ENCODE measurements at places on chromosomes 11 and 22. TPM values are rescaled to one million over a fixed set of nuclear protein-coding genes. Genes with fewer than 3 reads are reported as not detected.

Gene UCP3
- 5.9 TPM for total RNA-seq

Gene C1QTNF5
- total RNA-seq = not detected

DNA sequence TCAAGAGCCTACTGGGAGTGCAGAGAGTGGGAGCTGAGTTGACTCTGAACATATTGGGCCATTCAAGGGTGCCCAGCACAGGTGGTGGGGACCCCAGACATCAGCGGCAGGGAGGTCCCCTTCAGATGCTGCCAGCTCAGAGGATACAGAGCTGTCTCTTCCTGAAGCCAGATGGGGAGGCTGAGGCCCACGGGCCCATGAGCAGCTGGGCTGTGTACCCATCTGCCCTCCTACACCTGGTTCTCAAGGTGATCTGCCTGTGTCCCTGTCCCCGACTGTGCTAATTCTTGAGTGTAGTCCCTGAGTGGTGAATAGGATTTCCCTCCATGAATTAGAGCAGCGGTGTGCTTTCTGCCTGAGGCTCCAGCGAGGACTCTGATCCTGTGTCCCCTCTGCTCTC, 76.3 kb downstream of the MICAL2 start:
- no peak for DNase-seq

- no peak for DNase-seq
These were observed 55.9 kb downstream of the ENDOD1 start for GRCh38 chr11:95145430-95146060.

DNA sequence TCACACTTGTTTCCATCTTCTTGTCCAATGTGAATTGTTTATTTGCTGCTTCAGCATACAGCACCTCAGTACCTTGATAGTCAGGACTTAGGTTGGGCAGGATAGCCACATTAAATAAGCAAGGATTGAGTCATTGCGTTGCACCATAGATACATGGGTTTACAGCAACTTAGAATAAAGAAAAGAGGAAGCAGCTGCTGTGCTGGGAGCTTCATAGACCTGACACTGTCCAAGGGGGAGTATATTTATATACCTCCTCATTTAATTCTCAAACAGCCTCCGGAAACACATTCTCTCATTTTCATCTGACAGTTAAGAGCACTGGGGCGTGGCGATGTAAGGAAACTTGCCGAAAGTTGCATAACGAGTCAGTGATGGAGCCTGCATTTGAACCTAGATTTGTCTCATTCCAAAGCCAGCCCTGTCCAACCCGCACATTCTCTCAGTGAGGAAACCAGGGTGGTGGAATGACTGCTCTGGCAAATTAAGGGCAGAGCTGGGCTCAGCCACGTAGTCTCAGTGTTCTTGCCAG, 42.2 kb downstream of the UBASH3B start:
- DNase-seq = peak; percentile 58

- no peak for DNase-seq
These were observed 10.0 kb upstream of the BACE1-AS start for GRCh38 chr11:117281159-117281558.

DNA sequence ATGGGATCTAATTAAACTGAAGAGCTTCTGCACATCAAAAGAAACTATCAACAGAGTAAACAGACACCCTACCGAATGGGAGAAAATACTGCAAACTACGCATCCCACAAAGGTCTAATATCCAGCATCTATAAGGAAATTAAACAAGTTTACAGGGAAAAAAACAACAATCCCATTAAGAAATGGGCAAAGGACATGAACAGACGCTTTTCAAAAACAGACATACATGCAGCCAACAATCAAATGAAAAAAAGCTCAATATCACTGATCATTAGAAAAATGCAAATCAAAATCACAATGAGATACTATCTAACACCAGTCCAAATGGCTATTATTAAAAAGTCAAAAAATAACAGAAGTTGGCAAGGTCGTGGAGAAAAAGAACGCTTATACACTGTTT, 117.5 kb downstream of the FCHSD2 start:
- no peak for DNase-seq

DNA sequence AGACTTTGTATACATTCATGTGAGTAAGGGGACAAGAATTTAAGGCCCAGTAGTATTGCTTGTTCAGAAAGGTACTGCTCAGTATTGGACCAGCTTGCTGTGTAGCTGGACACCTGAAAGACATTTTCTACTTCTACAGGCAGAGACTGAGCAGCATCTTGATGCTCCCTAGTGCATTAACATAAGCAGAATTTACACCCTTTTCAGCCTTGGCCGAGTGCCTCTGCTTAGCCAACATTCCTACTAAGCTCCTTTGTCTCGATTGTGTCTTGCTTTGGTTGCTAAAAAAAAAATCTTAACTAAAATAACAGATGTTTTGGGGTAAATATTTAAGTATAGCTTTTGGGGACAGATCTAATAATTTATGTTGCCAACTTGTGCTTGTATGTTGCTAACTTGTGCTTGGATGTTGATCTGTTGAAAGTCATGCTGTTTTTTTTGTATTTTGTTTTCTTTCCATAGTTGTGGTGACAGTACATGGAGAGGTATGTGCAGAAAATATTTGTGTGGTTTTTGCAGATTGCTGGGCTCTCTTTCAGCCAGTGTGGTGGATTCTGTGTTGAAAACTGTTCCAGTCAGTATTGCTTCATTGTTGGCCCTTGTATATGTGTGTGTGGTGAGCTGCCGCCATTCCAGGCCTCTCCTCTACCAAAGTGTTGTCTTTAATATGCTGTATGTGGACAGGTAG, 3.7 kb downstream of the PTS start:
- no peak for DNase-seq

GRCh38 chr11:7889985-7890384, 41.1 kb downstream of the OR10A6 start:
- DNase-seq = no peak

DNA sequence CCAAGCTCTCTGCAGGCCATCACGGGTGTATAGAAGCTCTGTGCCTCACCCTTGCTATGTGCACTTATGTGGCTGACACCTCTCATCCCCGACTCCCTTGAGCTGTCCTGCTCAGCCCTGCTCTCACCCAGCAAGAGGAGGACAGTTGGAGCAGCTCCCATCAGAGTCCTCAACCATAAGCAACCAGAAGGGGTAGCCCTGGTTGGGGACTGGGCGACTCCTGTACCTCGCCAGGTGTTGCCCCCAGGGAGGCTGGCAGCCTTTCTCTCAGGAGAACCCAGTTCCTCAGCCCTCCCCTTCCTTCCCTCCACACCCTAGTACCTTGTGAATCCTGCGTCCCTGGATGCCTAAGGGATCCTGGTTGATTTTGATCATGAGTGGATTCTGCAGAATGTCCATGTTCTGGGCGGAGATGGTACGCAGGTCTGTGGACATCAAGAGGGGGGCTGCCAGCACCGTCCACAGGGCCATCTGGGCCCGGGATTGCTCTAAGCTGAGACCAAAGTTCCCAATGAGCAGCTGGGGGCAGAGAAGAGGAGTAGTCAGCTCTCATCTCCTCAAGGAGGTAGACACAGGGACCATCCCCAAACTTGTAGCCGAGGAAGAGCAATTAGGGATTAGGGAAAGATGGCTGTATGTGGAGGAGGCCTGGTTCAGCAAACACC, 8.0 kb downstream of the NAGA start:
- DNase-seq = no peak

- DNase-seq = no peak
These were observed 281.2 kb downstream of the CADM1 start for GRCh38 chr11:115222863-115223530.

- no peak for DNase-seq
These were observed 107.3 kb downstream of the PDE3B start for GRCh38 chr11:14750911-14751310.
